Lower lobe of right lung (tissue), 2 donors: ENCODE measurements at places on chromosomes 12 and 14. TPM values are rescaled to one million over a fixed set of nuclear protein-coding genes. Genes with fewer than 3 reads are reported as not detected.

Gene ISM2
- not detected for total RNA-seq

Gene SMCO2
- total RNA-seq = 0.47 TPM

Gene NUAK1
- total RNA-seq = 17.5 TPM

Gene APOLD1
- 11.0 TPM for total RNA-seq

Gene NUBPL
- total RNA-seq = 8.6 TPM

Gene REC8
- 18.4 TPM for total RNA-seq

Gene CLEC1B
- total RNA-seq = 0.95 TPM

Gene ALDH1L2
- 9.7 TPM for total RNA-seq

Gene CNIH1
- total RNA-seq = 101 TPM
